Mesothelial cell of epicardium (in vitro differentiated cells): ENCODE measurements at places on chromosomes 2 and 18. TPM values are rescaled to one million over a fixed set of nuclear protein-coding genes. Genes with fewer than 3 reads are reported as not detected.

DNA sequence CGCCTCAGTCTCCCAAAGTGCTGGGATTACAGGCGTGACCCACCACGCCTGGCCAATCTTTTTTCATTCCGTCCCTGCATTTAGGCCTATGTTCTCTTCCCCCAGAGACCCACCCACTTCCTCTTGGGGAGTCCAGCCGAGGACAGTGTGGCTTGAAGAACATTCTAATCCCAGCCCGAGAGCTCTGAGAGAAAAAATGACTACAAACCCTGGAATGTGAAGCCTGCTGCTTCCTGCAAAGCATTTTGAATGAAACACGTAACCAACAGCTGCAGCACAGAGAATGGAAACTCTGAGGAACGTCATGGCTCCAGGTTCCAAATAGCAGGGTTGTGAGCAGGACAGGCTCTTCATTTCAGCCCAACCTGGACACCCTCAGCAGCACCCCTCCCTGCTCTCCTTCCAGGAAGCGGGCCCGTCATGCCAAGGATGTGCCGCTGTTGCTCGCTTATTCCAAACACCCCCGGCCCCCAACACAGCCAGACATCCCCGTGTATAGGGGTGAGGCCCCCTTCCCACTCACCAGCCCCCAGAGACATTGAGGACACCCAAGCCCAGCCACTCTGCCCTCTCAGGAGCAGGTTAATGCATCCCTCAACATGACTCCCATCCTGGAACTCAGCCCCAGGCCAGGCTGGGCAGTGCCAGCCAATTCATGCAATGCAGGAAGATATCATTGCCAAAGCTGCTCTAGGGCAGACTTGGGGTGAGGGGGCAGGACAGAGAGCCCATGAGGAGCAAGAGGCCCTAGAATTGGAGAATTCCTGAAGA is 139.8 kb downstream of the ZFP36L2 start:
- peak overlapping the region; percentile 99 for H3K27ac ChIP-seq
- peaks cover 10% of the 10 kb centered on the region for H3K36me3 ChIP-seq
- no peaks in the 10 kb centered on the region for H3K27me3 ChIP-seq
- DNase-seq: no peak

- no peaks in the 10 kb centered on the region for H3K4me1 ChIP-seq
- DNase-seq: no peak
- H3K27ac ChIP-seq: no peak overlapping the region
- no peaks in the 10 kb centered on the region for H3K27me3 ChIP-seq
- H3K36me3 ChIP-seq: peaks cover 11% of the 10 kb centered on the region
Observed at GRCh38 chr18:5909125-5909524, 13.8 kb upstream of the TMEM200C start.

GRCh38 chr2:241794250-241794823 is 14.7 kb upstream of the NEU4 start:
- no peak for DNase-seq
- H3K4me3 ChIP-seq: no peak overlapping the region
- peaks cover 6% of the 10 kb centered on the region for H3K4me1 ChIP-seq
- H3K27me3 ChIP-seq: no peaks in the 10 kb centered on the region
- H3K36me3 ChIP-seq: no peaks in the 10 kb centered on the region

- H3K27ac ChIP-seq: peak overlapping the region; percentile 64
- H3K4me3 ChIP-seq: peak overlapping the region; percentile 68
- peaks cover 5% of the 10 kb centered on the region for H3K36me3 ChIP-seq
- DNase-seq: no peak
- peaks cover 35% of the 10 kb centered on the region for H3K4me1 ChIP-seq
- H3K27me3 ChIP-seq: peaks cover 14% of the 10 kb centered on the region
Observed at GRCh38 chr2:112644933-112645309, 818 bp upstream of the SLC20A1 start.

DNA sequence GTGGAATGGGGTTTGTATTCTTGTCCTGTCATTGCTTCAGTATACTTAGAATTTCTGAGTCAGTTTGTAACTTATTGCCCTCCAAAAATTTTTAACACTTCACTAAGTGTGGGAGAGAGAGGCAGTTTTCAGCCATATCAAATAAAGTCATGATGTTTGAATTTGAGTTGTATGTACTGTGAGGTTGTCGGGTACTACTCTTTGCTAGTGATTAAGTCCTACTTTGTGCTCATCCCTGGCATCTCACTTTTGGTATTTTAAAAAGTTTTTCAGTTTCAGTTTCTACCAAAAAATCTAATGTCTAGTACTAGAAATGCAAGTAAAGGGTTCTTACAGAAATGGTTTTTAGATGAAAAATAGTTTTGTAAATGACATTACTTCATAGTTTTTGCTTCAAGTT is 40.7 kb downstream of the EIF5B start:
- H3K36me3 ChIP-seq: peaks cover 68% of the 10 kb centered on the region
- H3K4me3 ChIP-seq: no peak overlapping the region
- no peak for DNase-seq
- H3K27me3 ChIP-seq: no peaks in the 10 kb centered on the region
- H3K4me1 ChIP-seq: no peaks in the 10 kb centered on the region
- no peak overlapping the region for H3K27ac ChIP-seq

DNA sequence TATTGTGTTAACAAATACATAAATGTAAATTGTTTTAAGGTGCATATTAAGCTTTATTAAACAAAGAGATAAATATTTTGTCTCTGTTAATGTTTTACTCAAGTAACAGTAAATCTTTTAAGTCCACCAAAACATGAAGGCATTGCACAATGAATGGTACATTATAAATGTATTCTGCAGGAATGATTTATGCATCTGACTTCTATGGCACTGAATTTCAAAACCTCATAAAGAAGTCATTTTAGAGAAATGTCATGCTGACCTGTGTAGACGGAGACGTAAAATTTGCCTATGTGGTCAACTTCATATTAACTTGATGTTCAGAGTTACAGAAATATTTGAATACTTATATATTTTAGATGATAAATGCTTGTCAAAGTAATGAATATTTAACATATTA is 194.7 kb downstream of the BABAM2 start:
- no peak overlapping the region for H3K27ac ChIP-seq
- no peak overlapping the region for H3K4me3 ChIP-seq
- H3K4me1 ChIP-seq: peaks cover 64% of the 10 kb centered on the region
- no peak for DNase-seq
- H3K36me3 ChIP-seq: no peaks in the 10 kb centered on the region

DNA sequence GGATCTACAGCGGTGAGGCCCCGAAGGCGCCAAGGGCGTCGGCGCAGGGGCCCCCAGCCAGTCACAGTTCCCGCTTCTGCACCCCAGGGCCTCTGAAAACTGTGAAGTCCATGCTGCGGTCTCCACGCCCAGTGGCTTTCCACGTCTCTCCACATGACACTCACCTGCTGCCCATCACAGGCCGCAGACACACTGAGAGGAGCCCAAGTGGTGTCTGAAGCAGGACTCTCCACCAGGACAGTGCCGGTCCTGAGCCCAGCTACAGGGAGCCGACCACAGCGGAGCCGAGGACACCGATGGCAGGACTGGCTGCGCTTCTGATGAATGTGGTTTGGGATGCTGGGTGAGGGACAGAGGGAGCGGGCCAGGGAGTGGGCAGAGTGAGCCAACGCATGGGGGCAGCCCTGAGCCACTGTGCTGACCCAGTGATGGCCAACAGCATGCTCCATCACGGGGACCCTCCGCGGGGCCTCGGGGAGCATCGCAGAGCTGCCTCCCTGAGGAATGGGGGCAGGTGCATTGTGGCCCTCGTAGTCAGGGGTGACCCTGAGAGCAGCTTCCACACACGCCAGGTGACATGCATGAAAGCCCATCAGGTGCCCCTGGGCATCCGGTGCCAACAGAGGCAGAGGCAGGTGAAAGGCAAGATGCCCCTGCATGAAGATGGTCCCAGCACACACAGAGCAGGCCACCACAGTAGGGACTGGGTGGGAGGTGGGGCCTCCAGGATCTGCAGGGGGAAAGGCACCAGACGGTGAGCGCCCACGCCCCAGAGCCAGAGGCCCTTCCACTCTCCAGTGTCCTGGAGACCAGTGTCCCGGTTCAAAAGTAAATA is 116.6 kb downstream of the HDAC4 start:
- H3K4me3 ChIP-seq: no peak overlapping the region
- H3K36me3 ChIP-seq: no peaks in the 10 kb centered on the region
- H3K27ac ChIP-seq: no peak overlapping the region
- H3K4me1 ChIP-seq: peaks cover 31% of the 10 kb centered on the region

THSD7B gene
- 0.16 to 0.31 TPM (median 0.22 TPM) in 3 replicates for total RNA-seq

VSNL1 gene
- total RNA-seq: 0.61 to 0.95 TPM (median 0.83 TPM) in 3 replicates
